ENCODE measurements at places on chromosomes 11 and 22.
A peak's percentile ranks its signal among the peaks of the same experiment; 100 is the strongest.

DNA sequence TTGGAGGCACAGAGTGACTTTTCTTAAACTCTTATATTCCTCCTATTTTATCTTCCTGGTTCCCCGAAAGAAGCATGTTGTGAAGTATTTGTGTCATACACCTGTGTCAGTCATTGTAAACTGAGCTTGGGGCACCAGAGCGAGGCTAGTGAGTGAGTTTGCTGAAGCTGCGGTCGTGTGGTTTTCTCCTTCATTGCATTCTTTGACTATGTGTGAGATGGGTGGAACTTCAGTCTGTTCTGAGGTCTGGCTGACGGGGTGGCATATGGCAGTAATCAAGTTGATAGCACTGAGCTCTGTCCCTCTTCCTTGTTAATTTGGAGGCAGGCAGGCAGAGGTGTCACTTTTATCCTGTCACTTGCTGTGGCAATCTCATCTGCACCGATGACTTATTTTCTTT lies 4.2 kb downstream of the VPS26B start:
- no peak for DNase-seq

- no peak for DNase-seq
Measured at GRCh38 chr11:30565027-30565426, 21.1 kb downstream of the MPPED2 start.

- no peak for DNase-seq
Measured at GRCh38 chr22:25930083-25930482, 188.1 kb downstream of the MYO18B start.

DNA sequence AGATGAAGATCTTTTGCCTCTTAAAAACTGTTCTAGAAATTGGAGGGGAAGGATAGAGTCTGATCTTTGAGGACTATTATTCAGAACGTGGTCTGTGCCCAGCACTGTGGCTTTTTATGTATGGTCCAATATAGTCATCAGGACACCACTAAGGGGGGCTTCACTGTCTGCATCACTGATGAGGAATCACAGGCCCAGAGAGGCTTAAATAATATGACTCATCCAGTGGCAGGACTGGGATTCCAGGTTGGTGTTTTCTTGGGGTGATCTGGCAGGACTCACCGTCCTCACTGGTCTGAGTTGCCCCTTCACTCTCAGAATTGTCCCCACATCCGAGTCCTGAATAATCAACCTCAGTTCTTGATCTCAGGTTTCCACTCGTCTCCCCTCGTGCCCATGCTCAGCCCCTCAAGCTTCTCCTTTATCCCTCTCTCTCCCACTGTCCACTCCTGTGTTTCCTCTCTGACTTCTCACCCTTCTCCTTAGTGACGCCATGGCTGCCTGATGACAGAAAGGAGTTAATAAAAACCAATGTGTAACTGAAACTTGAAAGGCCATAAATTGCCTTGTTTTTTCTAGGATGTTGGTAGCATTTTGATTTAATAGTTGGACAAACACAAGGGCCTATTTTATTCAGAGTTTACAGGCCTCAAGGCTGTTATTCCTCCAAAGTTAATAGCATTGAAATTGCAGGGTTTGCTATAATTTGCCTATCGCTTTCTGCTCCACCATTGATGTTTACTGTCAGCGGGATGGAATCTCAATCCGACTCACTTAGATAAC lies 95.7 kb upstream of the NNMT start:
- DNase-seq, result no peak

DNA sequence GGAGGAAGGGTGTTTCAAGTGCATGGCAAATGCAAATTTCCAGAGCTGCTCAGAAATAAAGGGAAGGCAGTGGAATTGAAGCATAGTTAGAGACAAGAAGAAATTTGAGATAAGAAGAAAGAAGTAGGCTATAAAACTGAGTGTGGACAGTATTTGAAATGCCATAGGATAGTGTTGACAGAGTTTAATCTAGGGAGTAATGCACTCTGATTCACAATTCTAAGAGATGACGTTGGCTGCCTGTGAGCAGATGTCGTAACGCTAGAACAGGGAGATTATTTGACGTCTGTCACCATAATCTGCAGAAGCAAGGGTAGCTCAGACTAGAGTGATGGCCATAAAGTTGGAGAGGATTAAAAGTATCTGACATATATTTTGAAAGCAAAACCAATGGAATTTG lies 389.9 kb upstream of the KIRREL3 start:
- DNase-seq, result no peak

DNA sequence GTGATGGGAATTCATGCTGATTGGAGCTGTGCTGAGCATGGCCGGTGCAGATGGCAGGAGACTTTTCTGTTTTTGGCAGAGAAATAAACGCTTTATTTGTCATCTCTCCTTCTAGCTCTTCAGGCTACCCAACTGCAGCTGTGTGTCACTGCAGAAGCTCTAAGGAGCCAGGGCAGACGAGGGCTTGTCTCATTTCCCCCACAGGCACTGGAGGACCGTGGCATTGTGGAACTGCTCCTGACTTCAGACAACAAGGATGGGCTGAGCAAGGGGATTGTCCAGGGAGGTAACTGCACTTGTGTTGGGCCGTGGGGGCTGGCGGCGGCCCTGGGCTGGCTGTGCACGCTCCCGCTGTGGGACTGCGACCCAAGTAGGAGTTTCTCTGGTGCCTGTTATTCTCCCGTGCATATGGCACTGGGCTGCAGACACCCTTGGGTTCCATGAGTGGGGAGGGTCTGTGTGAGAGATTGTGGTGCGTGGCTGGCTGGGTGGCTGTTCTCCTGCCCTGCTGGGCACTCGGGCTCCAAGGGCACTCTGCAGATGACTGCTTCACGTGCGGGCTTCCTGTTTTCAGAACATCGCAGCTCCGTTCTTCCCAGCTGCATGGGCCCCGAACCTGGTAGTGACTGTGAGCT lies 27.2 kb downstream of the GLB1L2 start:
- no peak for DNase-seq

DNA sequence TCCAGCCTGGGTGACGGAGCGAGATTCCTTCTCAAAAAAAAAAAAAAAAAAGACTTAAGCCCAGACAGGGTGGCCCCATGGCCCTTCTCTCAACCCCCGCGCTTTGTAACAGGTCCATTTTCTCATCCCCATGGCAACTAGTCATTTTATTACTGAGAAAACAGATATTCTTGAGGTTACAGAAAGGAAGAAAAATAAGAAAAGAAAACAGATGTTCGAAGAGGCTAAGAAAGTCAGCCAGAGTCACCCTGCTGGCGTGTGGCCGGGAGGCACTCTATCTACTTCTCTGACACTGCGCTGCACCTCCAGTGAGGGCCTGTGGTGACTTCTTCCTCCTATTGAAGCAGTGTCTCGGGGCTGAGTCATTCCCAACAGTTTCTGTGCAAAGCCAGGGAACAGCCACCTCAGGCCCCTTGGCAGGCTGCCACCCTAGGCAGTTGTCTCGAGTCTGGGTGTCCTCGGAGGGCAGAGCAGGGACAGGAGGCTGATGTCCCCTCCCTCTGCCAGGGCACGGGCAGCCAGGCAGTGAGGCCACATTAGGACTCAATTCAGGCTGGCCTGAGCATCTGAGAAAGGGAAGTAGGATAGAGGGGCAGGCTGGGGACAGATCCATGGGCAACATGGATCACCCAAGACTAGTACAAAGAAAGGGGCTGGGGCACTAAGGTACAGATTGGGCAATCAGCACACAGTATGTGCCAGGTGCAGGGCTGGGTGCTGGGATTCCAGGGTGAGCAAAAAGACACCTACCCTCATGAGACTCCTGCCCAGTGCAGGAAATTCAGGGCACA lies 16.4 kb upstream of the SYVN1 start:
- peak; percentile 94 for DNase-seq

DNA sequence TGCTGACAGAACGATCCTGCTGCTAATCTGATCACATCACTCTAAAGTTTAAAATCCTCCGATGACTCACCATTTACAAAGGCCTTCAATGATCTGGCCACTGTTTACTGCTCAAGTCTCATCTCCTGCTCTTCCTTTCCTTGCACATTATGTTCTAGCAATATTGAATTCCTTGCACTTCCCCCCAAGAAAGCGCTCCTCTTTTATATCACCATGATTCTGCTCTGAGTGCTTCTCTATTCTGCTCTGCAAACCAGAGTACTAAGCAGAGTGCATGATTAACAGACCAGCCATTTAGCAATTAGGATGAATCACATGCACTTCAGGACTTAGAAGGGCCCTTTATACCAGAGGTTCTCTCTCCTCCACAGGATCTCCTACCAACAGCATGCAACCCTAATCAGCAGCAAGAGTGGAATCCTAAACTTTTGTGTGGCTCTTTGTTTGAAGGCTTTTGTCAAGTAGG lies 1122.8 kb upstream of the CCDC90B start:
- no peak for DNase-seq
